Renal cortex interstitium (tissue), 15 donors: ENCODE measurements at places on chromosomes 16 and 17. TPM values are rescaled to one million over a fixed set of nuclear protein-coding genes. Genes with fewer than 3 reads are reported as not detected.

DNA sequence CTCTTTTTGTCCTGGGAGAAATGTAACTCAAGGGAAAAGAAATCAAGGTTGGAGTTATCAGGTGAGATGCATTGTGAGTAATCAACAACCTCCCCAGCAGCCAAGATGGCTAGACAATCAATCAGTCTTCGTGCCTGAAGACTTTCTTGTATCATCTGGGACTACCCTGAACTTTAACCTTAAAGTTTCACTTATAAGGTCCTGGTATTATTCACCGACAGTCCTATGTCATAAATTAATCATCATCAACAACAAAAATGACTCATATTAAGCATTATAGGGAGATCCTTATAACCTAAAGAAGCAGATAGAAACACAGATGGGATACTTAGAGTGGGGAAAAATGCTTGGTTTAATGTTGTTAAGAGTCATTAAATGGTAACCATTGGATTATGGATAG is 7.7 kb upstream of the TEKT3 start:
- DNase-seq, result no peak

- DNase-seq, result no peak
These were observed 16.7 kb upstream of the ERN2 start for GRCh38 chr16:23729503-23730424.

- DNase-seq, result no peak
These were observed 31.3 kb downstream of the ARHGAP23 start for GRCh38 chr17:38459567-38459966.

- DNase-seq, result no peak
These were observed 71.7 kb downstream of the CDC27 start for GRCh38 chr17:47117386-47117785.

GRCh38 chr16:17949141-17949981 is 387.2 kb downstream of the NPIPA8 start:
- no peak for DNase-seq

GRCh38 chr16:67775273-67775672 is 31.1 kb downstream of the RANBP10 start:
- DNase-seq, result no peak

GRCh38 chr17:82923366-82924113 is 83.7 kb upstream of the ZNF750 start:
- DNase-seq, result no peak

DNA sequence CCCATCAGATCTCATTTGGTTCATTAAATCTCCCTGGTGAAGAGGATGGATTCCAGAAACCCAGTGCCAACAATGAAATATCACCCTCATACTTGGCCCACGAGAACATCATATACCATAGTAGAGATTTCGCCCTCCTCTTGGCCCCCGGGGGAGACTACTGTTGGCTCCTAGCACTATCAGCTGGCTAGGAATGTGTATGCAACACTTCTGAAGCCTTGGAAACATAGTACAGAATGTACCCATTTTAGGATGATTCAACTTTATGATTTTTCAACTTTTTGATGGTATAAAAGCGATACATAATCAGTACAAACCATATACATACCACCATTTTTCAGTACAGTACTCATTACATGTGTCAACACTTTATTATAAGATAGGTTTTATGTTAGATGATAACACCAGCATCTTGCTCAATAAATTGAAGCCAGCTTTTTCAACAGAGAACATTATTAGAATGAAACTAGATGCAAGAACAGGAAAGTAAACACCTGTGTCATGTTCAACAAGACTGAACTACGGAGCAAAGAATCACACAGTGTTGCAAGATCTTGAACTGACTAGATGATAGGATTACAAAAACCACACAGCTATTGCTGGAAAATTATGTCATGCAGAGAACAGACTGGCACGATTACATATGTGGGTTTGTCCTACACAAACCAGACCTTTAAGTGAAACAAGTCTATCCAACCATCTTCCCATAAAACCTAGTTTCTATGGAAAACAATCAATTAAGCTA is 17.2 kb downstream of the RSL1D1 start:
- no peak for DNase-seq

DNA sequence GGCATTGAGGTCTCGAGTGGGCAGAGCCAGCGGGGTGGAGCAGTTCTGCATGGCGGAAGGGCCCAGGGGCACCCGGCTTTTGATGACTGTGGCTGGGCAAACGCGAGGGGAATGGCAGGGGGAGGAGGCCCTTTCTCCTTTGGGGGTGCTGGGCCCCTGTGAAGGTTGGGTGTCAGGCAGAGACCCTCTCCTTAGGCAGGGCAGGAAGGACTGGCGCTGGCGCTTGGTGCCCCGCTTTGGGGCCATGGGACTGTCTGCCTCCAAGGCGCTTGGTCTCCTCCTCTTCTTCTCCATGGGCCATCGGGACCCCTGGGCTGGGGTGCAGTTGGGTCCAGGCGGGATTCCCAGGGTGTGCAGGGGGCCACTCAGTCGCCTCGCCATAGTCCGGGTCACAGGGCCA is 12.8 kb upstream of the GFAP start:
- DNase-seq, result no peak

DNA sequence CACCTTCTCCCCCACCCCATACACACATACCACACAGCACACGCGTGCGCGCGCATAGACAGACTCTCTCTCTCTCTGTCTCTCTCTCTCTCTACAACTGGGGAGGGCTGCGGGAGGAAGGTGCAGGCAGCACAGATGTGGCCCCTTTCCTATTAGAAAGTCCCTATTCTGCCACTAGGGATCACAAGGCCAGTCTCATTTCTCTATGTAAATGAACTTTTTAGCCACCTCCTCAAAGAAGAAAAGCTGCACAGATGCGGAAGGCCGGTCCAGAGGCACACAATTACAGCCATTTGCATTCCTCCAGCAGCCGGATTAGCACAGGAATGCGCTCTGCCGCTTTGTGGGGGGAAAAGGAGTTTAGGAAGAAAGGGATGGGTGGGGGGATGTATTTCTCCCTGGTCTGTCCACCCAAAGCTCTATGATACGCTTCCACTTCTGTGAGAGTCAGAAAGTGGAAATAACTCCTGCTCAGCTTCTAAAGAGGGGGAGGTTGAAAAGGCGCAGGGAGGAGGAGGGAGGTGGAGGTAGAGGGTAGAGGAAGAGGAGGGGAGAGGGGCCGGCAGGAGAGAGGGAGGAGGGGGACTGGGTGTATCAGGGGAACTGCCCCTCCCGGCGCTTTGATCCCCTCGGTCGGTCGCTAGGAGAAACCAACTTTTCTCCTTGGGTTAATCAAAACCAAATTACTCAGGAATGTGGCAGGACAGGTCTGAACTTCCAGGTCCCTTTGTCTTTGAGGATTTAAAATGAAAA is 11.7 kb downstream of the ZFHX3 start:
- no peak for DNase-seq

DNA sequence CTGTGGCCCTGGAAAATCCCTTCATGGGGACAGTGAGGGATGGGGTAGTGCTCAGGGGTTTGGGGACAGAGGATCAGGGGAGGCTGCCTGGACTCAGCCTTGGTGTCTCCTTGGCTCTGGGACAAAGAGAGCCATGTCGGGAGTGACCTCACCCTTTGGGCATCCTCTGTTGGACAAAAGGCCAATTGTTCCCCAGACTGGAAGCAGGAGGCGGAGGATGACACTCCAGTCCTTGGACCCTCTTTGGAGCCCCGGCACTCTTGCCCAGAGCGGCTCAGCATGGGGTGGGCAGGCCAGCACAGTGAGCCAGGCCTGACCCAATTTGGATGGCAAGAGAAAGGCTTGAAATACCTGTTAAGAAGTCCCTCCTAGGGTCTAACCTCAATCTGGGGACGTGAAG is 39.4 kb upstream of the PHB1 start:
- DNase-seq, result no peak

- no peak for DNase-seq
These were observed 100.0 kb downstream of the WWOX start for GRCh38 chr16:78199325-78200022.

NAE1 gene
- polyA plus RNA-seq, result 94.8 TPM

MC1R gene
- polyA plus RNA-seq, result 2.9 TPM

PDXDC1 gene
- polyA plus RNA-seq, result 96.3 TPM

RETREG3 gene
- polyA plus RNA-seq, result 65.3 TPM

KRT33A gene
- polyA plus RNA-seq, result not detected

CHAD gene
- 2.1 TPM for polyA plus RNA-seq

TSEN54 gene
- 55.0 TPM for polyA plus RNA-seq
